ENCODE measurements at places on chromosomes 7 and 10.

GRCh38 chr10:4721999-4722753 is 103.8 kb upstream of the AKR1E2 start:
- DNase-seq: no peak

- DNase-seq: no peak
Measured at GRCh38 chr7:83410989-83411591, 237.8 kb downstream of the SEMA3E start.

DNA sequence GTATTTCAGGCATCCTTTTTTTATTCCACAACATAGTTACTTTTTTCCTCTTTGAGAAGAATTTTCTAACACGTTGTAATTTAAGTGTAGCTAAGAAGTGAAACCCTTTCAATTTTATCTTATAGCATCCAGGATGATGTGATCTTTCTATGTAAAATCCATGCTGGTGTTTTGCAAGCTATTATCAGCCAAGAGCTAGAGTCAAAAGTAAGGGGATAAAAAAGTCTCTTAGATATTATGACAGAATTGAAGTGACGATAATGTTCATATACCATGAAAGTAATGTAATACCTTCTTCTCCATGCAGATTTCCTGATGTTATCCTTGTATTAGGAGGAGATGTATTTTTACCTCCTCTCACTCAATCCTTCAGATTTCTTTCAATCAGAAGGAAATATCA is 64.2 kb upstream of the MBL2 start:
- DNase-seq: no peak

GRCh38 chr10:43417950-43418768 is 9.2 kb upstream of the HNRNPF start:
- DNase-seq: no peak

GRCh38 chr10:29748109-29748650 is 113.4 kb upstream of the SVIL start:
- no peak for DNase-seq

DNA sequence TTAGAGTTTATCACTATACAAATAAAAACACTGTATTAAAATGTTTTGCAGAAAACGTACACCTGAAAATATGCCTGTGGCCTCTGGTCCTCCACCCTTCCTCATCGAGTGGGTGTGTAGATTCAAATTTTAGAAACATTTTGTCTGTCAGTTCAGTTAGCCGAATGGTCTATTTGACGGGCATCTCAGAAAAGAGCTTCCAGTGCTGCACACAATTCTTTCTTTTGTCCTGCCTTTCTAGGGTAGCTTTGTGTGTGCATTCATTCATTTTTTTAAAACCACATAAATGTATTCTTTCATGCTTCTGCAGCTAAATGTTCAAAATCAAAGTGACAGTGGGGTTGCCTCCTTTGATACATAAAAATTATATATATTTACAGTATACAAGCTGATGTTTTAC is 46.8 kb downstream of the GNAI1 start:
- DNase-seq: no peak

- no peak for DNase-seq
Measured at GRCh38 chr10:78762086-78762630, 306.6 kb upstream of the ZMIZ1 start.

DNA sequence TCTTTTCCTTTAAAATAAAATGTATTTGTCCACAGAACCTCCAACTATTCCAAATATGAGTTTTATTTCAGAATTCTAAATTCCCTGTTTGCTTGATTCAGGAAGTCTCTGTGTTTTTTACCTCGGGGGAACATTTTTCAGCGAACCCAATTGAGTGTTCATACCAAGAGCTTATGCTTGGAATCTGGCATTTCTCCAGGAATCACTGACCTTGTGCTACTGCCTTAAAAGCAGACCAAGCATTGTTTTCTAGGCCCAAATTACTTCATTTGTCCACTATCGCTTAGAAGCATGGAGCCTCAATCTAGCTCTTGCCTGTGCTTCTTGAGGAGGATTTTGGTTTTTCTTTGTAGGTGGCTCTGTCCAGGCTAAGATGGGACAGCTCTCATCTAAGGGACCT is 59.4 kb downstream of the EBLN1 start:
- DNase-seq: no peak

GRCh38 chr10:98326621-98327027 is 58.6 kb upstream of the LOXL4 start:
- no peak for DNase-seq

- peak; percentile 25 for DNase-seq
Measured at GRCh38 chr10:100894033-100894432, 18.7 kb upstream of the SLF2 start.

GRCh38 chr7:87344446-87344845 is 1.0 kb upstream of the CROT start:
- DNase-seq: no peak

- DNase-seq: no peak
Measured at GRCh38 chr7:27808626-27809025, 68.7 kb downstream of the TAX1BP1 start.

DNA sequence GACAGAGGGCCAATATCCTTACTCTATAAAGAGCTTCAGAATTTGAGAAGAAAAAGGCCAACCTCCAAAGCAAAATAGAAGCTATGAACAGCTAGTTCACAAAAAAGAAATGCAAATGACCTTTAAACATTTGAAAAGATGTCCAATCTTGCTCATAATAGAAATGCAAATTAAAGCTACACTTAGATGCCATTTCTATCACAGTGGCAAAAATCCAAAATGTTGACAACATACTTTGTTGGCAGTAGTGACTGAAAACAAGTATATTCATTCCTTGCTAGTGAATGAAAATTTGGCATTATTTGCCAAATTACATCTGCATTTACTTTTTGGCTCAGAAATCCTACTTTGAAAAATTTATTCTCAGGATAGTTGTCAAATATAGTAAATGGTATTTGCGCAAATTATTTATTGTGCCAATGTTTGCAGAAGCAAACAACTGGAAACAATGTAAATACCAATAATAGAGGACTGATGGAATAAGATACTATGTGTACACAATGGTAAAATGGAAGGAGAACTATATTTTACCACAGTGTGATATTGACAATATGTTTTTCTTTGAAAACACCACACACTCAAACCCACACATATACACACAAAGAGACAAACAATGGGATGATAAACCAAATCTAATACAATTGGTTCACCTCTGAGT is 9.4 kb downstream of the TMEM106B start:
- DNase-seq: no peak

GRCh38 chr7:115410434-115410820 is 488.5 kb downstream of the MDFIC start:
- DNase-seq: no peak

DNA sequence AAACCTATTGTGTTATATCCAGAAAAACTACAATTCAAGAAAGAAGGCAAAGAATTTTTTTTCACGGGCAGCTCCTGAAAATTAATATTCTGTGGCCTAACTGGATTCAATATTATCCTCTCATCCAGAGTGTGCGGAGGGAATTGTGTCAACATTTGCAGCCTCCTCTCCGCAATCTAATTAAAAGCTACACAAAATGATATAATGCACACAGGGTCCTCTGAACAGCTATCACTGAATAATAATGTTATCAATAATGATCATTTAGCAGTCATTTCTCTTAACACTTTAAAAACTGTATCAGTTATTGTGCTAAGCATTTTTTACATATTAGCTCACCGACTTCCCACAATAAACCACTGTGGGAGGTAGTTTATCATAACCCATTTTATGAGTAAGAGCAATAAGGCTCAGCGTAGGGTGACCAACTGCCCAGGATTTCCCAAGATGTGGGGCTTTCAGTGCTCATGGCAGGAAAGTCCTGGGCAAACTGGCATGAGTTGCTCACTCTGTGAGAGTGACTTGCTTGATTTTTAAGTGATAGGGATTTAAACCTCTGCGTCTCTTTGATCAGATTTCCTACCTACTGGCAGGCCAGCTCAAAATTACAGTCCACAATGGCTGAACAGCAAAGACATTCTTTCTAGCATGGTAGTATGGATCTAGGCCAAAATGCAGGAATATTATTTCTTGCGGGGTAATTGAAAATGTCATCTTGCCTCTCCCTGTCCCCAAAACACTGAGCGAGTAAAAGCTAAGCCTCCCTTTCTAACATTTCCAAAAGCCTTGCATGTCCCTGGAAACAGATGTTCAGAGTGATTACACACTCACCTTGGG is 65.7 kb downstream of the AOAH start:
- no peak for DNase-seq

DNA sequence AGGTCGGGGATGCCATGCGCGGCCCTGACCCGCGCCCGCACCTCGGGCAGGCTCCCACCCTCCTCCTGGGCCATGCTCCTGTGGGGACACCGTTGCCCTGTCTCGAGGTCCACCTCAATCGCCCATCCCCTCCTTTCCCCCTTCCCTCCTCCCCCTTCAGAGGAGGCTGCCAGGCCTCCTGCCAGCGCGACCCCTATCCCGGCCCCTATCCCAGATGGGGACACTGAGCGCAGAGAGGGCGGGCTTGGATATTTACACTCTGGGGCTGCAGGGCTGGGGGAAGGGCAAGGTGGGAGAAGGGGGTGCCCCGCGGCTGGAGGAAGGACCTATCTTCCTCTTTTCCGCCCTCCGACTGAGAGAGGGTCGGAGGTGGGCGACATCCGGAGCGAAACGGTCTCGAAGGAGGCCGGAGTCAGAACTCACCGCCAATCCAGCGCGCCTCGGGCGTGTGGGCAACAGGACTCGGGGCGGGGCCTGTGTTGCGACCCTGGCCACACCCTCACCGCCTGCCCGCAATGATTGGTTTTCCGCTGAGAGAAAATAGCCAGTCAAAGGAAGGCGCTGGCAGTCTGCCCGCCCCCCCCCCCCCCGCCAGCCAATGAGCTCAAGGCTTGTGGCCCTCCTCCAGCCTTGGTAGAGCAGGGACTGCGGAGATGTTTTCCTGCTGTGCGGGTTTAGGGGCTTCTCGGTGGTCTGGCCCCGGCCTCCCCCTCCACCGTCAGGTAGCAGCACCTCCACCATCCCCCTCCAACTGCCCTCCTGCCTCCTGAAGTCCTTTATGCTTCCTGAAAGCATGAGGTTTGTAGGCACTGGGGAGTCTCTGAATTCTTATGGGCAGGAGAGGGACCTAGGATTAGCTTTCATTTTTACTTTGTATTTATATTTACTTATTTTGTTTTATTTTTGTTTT is at the start of gene METTL27:
Gene METTL27, minus strand, starts transcription at position 450 of the 910 bp plus-strand sequence. Its CDS starts 376 bp downstream, at position 74.
- peak; percentile 95 for DNase-seq

Data from Right ventricle myocardium inferior (tissue), 1 donor.